Suppressor macrophage (primary cell): ENCODE measurements at places on chromosomes 2 and 18.

DNA sequence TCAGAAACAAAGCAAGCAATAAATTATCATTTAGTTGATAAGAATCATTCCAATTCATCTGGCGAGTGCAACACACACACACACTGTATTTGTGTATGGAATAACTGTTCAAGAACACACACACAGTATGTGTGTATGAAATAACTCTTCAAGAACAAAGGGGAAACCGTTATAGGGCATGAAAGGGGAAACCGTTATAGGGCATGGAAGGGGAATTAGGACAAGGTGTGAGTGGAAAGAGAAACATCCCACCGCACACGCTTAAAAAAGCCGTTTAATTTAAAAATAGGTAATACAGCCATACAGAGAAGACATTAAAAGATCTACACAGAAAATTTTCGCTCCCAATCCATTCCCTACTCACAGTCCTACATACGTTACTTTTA, 607 bp upstream of the TSN start:
- peak; percentile 21 for DNase-seq

DNA sequence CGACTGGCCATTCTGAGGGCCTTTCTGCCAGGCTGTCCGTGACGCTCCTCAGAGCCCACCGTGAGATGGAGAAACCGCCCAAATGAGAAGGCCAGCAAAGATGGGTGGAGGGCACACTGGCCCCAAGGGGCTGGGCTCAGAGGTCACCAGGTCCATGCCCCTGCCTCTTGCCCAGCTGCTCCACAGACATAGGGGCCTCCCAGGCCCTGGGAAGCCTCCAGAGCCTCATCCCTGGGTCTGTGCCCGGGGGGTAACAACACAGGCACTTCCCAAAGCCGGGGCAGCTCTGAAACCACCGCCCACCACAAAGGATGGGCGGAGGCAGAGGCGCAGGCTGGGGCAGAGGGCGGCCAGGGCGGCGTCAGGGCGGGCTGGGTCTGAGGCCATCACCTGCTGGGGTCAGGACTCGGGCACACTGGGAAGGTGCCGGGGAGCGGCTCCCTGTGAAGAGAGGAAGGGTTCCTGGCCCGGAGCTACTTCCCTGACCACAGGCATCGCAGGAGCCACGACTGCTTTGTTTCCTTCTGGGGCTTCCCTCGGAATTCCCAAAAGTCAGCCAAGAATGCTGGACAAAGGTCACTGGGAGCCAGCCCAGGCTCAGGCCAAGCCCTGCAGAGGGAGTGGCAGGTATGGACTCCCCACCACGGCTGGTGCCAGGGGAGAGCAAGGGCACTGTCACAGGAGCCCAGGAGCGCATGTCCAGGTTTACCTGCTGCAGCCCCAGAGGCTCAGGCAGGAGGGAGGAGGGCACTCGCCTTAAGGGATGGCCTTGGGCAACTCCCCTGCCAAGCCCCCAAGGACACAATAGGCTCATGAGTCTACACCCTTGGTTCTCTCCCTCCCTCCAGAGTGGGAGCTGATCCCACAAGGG, 9.4 kb downstream of the CYP26B1 start:
- DNase-seq: no peak

DNA sequence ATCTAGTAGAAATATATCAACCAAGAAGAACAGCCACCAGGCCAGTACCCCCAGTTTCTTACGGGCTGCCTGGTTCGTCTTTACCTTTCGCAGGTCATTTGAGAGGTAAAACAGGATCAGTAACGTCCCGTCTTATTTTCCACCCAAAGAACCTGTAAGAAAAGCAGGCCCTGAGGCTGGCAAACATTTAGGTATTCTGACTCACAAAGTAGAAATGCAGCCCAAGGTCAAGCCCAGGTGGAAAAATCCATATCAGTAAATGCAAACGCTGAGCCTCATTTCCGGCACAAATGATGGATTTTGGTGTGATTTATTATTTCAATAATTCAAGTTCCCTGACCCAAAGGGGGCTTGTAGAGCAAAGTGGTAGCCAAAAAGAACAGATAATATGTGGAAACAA, 171.2 kb downstream of the ZNF516 start:
- DNase-seq: no peak

DNA sequence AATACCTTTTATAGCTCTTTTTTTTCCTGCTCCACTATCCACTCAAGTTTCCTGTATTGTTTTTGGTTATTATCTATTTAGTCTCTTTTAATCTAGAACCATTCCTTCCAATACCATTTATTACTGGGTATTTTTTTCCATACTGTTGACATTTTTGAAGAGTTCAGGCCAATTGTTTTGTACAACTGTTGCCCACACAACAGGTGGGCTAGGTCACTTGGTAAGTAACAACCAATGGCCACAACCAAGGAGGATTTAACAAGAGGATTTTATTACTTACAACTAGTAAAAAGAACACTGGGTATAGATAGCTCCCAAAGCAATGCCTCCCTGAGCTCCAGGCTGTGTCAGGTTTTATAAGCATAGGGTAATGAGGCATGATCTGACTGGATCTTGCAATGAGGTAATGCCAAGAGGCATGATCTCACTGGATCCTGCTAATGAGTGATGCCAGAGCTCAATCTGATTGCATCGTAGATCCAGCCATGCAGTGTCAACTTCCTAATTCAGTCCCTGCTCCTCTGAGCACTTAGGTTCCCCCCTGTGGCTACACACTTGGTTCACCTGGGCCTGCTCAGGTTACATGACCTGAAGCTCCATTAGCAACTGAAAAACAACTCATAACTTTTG, 7.1 kb upstream of the CEP68 start:
- peak; percentile 64 for DNase-seq

GRCh38 chr18:76042511-76042910, 452.5 kb downstream of the ZNF516 start:
- no peak for DNase-seq
